Esophagus squamous epithelium (tissue), 5 donors: ENCODE measurements at places on chromosomes 1 and 21.

GRCh38 chr1:97739596-97740103 is 181.2 kb downstream of the DPYD start:
- DNase-seq = no peak

- no peak for DNase-seq
These were observed at the start of gene KRTAP10-1 for GRCh38 chr21:44539991-44540666. Gene KRTAP10-1, minus strand, starts transcription at chr21:44540195. Its CDS starts 45 bp downstream, at chr21:44540150.

GRCh38 chr1:240073097-240073496 is 18.6 kb upstream of the FMN2 start:
- DNase-seq = no peak

- DNase-seq = no peak
These were observed 142.3 kb upstream of the EDN2 start for GRCh38 chr1:41626616-41627375.

DNA sequence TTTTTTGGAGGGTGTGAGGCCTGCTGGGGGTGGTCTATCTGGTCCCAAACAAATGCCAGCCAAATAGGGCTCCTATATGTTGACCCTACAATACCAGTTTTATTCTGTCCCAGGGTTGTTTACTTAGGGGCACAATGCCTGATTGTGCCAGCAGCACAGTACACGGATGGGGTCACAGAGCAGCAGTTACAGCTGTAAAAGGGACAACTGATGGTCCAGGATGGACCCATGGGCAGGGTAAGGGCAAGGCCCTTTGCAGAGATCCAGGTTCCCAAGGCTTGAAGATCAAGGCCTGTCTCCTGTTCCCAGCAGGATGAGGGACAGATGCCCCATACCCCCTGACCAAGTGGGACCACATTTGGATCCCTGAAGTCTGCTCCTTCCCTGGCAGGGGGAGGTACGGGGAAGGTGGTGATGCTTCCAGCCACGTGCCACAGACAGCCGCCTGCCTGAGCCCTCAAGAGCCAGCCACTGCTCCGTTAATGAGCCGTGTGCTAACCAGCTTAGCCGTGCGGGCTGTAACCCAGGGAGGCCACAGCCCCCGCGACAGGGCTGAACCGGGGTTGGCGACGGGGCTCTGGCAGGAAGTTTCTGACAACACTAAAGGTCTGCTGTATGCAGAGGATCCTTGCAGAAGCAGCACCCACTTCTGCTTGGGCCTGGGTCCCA is 18.2 kb downstream of the SLC6A9 start:
- no peak for DNase-seq

GRCh38 chr1:88645886-88646285 is 38.2 kb upstream of the PKN2 start:
- no peak for DNase-seq

GRCh38 chr1:105427543-105427942 is 1628.9 kb upstream of the PRMT6 start:
- no peak for DNase-seq

GRCh38 chr1:100730130-100730529 is 10.6 kb downstream of the VCAM1 start:
- no peak for DNase-seq

- no peak for DNase-seq
These were observed 7.0 kb upstream of the GBP6 start for GRCh38 chr1:89356658-89357400.

DNA sequence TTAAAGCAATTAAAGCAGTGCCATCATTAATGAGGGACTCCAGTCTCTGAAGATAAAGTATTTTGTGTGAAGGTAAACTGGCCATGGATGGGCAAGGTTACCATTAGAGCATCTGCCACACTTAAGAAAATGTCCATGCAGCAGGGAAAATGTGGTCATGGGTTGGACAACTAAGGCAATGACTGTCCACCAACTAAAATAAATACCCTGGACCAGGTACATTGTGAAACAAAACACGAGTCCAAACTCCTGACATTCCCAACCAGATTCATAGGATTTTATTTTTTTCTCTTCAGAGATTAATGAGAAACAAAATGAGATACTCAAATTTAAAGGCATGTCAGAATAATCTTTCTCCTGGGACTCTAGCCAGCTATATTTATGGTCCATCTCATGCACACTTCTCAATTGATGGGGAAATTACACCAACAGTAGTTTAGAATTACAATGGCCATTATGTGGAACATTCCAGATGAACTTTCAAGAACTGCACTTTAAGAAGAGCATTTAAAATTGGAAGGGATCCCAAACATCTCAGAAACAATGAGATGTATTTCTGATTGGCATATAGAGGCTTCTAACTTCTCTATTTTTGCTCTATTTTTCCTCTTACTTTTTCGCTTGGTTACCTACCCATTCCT is 8.1 kb downstream of the GBP7 start:
- DNase-seq = no peak

GRCh38 chr1:4724695-4725250 is 70.4 kb downstream of the AJAP1 start:
- no peak for DNase-seq

GRCh38 chr21:38455403-38455802 is 42.9 kb downstream of the ERG start:
- no peak for DNase-seq

- no peak for DNase-seq
These were observed 419.3 kb downstream of the ZP4 start for GRCh38 chr1:237471377-237471776.

GRCh38 chr1:43253876-43254275 is 15.9 kb upstream of the TMEM125 start:
- no peak for DNase-seq
